ENCODE measurements at places on chromosomes 13 and 19. TPM values are rescaled to one million over a fixed set of nuclear protein-coding genes. Genes with fewer than 3 reads are reported as not detected.

DNA sequence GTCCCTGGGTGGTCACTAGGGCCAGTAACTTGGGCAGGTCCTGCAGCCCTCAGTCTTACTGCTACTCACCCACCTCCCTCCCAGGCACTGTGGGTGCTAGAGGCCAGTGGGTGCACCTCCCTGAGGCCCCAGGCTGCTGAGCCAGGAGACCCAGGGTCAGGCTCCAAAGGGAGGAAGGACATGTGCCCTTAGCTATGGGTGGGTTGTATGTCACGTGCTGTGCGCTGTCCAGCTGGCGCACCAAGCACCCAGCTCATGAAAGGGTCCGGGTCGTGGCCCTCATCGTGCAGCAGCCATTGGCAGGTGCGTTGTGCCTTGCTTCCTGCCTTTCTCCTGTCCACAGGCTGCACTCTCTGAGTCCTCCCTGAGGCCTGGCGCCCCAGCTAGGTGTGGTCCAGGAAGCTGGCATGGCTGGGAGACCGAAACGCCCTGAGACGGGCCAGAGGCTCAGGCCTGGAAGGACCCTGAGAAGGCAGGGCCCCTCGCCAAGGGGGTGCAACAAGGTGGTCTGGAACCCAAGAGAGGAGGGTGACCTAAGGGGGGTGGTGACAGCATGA is 47.0 kb upstream of the KCTD15 start:
- no peak for ATAC-seq
- H3K27ac ChIP-seq, result no peak overlapping the region
- H3K4me3 ChIP-seq, result no peak overlapping the region
- peaks cover 74% of the 10 kb centered on the region for H3K27me3 ChIP-seq
- no peaks in the 10 kb centered on the region for H3K36me3 ChIP-seq

DNA sequence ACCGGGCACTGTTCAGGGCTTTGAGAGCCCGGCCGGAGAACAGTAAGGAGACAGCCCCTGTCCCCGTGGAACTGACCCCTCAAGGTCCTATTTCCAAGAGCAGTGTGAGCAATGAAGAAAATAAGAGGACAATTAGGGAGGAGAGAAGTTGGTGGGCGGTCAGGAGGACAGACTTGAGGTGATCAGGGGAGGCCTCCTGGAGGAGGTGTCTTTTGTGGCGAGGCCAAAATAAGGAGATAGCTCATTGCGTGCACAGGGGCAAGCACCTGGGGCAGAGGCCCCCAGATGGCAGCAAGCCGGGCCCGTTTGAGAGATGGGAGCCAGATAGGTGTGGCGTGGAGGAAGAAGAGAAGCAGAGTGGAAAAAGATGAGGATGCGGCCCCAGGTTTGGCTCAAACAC is 2.8 kb upstream of the LRRC4B start:
- ATAC-seq, result no peak
- no peak overlapping the region for H3K27ac ChIP-seq
- H3K4me1 ChIP-seq, result no peaks in the 10 kb centered on the region
- H3K4me3 ChIP-seq, result no peak overlapping the region

The SSC5D gene
- 11.8 TPM for total RNA-seq

- ATAC-seq, result peak; percentile 76
- H3K27ac ChIP-seq, result peak overlapping the region; percentile 57
- no peaks in the 10 kb centered on the region for H3K36me3 ChIP-seq
- H3K4me3 ChIP-seq, result no peak overlapping the region
- H3K4me1 ChIP-seq, result peaks cover 11% of the 10 kb centered on the region
Observed at GRCh38 chr13:31045286-31046081, 113.0 kb downstream of the TEX26 start.

The RNASEH2A gene
- total RNA-seq, result 5.3 TPM

The VAV1 gene
- 7.8 TPM for total RNA-seq

The ZSWIM9 gene
- 6.1 TPM for total RNA-seq

DNA sequence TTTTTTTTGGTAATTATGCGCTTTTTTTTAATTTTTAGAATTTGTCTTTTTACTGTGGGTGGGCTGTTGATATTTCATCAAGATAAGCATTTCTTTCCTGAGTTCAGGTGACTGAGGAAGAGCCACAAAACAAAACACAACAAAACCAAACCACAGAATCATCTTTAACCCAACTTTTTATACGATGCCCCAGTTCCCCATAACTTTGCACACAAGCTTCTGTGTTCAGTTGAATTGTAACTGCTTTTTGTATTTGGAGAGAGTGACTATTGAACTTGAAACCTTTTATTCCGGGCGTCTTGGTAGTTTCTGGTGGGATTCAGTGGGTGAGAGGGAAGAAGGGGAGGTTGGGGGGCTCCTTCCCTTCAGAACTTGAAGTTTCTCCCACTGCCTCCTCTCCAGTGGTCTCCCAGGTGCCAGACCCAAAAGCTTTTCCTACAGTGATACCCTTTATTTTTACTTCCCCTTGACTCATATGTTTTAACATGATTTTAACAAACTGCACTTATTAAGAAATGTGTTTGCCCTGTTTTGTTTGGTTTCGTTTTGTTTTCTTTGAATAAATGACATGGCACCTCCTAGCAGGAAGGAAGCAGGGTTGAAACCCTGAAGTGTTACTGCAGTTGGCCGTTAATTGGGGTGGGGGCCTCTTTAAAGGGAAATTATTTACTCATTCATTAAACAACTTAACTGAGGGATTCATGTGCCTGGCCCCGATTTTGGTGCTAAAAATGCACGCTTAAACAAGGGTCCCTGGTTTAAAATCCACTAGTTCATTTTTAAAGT is 2.7 kb upstream of the CCDC97 start:
- no peaks in the 10 kb centered on the region for H3K27me3 ChIP-seq
- no peak for ATAC-seq
- peaks cover 64% of the 10 kb centered on the region for H3K36me3 ChIP-seq

DNA sequence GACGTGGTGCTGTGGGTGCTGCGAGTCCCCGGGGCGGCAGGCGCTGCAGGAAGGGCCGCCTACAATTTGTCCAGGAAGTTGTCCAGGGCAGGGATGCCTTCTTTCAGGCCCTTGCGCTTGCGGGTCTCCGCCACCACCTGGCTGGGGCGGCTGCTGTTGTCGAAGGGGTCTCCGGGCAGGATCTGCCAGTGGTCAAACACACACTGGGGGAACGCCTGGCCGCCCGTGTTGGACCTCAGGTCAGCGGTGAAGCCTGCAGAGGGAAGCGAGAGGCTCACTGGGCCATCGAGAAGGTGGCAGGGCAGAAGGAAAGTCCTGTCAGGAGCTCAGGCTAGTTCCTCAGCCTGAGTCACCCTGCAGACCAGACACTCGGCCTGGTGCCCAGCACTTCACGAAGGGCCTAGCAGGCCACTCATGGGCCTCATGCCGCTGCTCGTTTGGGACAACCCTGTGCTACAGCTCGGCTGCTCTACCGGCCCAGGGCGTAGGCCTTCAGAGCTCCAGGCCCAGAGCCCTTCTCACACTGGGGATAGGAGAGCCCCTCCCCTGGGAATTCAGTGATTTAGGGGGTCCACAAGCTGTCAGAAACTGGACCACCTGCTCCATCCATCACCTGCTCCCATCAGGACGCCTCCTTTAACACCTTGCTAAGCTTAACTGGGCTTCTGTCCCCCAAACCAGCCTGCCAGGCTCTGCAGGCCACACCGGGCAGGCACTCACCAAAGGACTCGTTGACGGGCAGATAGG is 5.8 kb upstream of the DAPK3 start:
- ATAC-seq, result no peak
- no peak overlapping the region for H3K4me3 ChIP-seq
- no peaks in the 10 kb centered on the region for H3K27me3 ChIP-seq

DNA sequence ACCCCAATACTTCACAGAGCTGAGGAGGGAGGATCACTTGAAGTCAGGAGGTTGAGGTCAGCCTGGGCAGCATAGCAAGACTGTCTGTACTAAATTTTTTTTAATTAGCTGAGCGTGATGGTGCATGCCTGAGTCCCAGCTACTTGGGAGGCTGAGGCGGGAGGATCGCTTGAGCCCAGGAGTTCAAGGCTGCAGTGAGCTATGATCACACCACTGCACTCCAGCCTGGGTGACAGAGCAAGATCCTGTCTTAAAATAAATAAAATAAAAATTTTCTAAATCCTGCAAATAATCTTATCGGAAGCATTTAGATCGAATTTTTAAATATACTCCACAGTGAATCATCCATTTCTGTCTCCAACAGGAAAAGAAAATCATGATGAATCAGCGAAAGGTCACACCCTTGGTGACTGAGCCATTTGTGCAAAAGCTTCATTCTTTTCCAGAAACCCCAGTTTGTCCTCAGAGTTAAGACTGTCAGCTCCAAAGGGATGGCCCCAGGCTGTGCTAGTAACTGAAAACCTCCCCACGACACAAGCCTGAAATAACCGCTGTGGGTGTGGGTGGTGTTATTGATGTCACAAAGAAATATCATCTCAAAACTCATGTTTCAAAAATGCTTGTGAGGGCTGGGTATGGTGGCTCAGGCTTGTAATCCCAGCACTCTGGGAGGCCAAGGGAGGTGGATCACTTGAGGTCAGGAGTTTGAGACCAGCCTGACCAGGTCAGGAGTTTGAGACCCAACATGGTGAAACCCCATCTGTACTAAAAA is 167.6 kb downstream of the PTPRS start:
- peak overlapping the region; percentile 48 for H3K27ac ChIP-seq
- peak; percentile 65 for ATAC-seq
- H3K4me3 ChIP-seq, result no peak overlapping the region
- H3K36me3 ChIP-seq, result no peaks in the 10 kb centered on the region
- H3K4me1 ChIP-seq, result no peaks in the 10 kb centered on the region
- no peaks in the 10 kb centered on the region for H3K27me3 ChIP-seq

The TMEM59L gene
- total RNA-seq, result 1.4 TPM

The MEIS3 gene
- 31.2 TPM for total RNA-seq

DNA sequence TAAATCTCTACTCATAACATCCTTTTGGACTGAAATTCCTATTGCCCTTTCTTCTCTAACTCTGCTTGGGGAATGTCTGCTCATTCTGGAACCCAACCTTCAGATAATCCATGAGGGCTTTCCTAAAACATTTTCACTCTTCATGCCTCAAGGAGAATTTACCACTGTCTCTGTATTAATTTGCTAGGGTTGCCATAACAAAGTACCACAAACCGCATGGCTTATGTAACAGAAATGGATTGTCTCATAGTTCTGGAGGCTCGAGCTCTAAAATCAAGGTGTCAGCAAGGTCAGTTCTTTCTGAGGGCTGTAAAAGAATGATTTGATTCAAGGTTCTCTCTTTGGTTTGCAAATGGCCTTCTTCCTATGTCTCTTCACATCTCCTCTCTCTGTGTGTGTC is 209.7 kb downstream of the LACC1 start:
- no peak overlapping the region for H3K4me3 ChIP-seq
- peaks cover 8% of the 10 kb centered on the region for H3K4me1 ChIP-seq
- no peak for ATAC-seq
- no peak overlapping the region for H3K27ac ChIP-seq
- no peaks in the 10 kb centered on the region for H3K36me3 ChIP-seq

GRCh38 chr19:18469069-18469846 is 31.3 kb upstream of the ISYNA1 start:
- H3K4me3 ChIP-seq, result no peak overlapping the region
- H3K36me3 ChIP-seq, result peaks cover 29% of the 10 kb centered on the region
- no peaks in the 10 kb centered on the region for H3K27me3 ChIP-seq
- ATAC-seq, result peak; percentile 30
- H3K27ac ChIP-seq, result no peak overlapping the region

DNA sequence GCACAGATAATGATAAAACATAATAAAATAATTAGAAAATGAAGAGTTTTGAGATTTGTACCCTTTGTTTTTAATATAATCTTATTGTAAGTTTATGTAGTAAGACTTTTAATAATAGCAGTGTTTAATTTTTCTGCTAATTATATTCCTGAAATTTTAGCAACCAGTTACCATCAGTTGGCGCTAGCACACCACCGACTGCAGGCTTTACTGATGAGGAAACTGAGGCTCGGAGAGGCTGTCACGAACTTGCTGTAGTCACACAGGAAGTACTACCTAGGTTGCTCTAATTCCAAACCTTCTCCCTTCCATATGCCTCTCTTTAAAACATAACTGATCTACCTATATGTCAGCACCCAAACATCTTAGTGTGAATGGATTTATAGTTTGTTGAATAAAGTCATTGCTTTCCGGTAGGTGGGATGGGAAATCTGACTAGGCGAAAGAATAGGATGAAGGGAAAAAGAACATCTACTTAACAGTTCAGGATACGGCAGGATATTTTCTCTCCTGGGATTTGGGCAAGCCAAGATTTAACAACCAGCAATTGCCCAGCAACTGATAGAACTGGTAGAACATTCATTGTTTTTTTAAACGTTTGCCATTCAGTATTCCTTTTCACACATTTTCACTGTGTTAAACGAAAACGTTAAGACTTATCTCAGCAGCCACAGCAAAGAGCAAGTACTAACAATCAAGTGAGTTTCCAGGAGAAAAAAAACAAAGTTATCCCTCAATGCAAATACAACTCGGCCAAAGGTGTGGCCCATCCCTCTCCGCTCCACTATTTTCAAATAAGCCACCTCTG is 822 bp upstream of the RFXAP start:
- H3K27ac ChIP-seq, result peak overlapping the region; percentile 87
- H3K36me3 ChIP-seq, result no peaks in the 10 kb centered on the region
- no peaks in the 10 kb centered on the region for H3K27me3 ChIP-seq
- peak overlapping the region; percentile 72 for H3K4me3 ChIP-seq
- H3K4me1 ChIP-seq, result peaks cover 10% of the 10 kb centered on the region

The CD33 gene
- 1.8 TPM for total RNA-seq

DNA sequence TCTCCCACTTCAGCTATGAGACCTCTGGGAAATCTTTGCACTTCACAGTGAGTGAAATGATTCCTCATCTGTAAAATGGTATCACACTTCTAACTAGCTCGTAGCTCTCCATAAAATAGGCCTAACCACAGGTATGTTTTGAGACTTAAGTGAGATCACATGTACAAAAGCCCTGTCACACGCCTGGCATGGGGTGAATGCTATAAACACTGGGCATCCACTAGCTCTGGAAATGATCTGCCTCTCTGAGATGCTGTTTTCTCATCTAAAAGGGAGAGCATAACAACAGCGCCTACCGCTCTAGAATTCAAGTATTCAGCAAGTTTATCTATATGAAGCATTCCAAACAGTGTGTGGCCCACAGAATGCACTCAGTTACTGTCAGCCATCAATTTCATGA is 2.2 kb downstream of the AKT2 start:
- peak overlapping the region; percentile 98 for H3K27ac ChIP-seq
- H3K4me3 ChIP-seq, result no peak overlapping the region

The ITGBL1 gene
- total RNA-seq, result 9.0 TPM

DNA sequence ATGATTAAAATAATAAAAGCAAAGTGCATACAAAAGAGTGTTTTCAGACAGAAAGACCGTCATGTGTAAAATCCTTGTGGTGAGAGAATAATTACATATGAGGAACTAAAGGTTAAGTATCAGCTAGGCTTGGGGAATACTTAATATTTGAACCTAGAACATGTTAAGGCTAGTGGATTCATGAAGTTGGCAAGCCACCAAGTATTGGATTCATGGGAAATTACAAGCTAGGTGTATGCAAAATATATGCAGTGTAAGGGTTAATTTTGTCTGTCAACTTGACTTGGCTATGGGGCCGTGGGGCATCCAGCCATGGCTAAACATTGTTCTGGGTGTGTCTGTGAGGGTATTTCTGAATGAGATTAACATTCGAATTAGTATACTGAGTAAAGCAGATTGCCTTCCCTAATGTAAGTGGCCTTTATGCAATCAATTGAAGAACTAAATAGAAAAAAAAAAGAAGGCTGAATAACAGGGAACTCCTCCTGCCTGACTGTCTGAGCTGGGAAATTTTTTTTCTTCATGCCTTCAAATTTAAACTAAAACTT is 533.5 kb upstream of the KLF12 start:
- no peaks in the 10 kb centered on the region for H3K36me3 ChIP-seq
- no peak overlapping the region for H3K4me3 ChIP-seq
- no peaks in the 10 kb centered on the region for H3K27me3 ChIP-seq

All from gastroesophageal sphincter (tissue), 4 donors.